ENCODE measurements at places on chromosomes 3 and 15.

- no peak for DNase-seq
These were observed 101.8 kb downstream of the PCCB start for GRCh38 chr3:136351905-136352304.

DNA sequence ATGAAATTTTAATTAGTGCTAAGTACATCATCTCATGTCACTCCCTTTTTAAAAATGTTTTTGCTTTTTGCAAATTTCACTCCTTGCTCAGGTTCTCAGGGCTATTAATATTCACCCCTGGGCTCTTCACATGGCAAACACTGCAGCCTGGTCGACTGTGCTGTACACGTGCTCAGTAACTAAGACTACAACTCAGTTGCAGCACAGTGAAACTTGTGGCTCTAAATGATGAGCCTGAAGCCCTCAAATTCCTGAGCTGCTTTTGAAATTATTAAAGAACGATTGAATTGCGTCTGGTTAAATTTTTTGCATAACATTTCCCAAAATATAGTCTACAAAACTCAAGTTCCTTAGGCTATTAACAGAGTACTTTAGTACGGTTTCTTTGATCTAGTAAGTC, 159.3 kb upstream of the C2CD4B start:
- no peak for DNase-seq

DNA sequence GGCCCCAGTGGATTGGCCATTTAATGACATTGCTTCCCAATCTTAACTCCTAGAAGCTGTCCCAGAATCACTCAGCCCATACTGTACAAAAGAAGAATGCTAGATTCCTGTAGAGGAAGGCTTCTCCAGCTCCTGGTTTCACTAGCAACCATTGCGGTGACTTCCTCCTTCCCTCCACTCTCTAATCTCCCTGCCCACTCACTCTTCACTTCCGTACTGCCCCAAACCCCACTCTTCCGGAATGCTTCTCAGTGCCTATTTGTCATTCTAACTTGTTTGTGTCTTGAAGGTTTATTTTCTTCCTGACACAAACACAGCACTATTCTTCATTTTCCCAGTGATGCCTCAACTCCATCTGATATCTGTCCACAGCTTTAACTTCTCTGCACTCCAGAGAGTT, 97.1 kb upstream of the SPATA16 start:
- no peak for DNase-seq

DNA sequence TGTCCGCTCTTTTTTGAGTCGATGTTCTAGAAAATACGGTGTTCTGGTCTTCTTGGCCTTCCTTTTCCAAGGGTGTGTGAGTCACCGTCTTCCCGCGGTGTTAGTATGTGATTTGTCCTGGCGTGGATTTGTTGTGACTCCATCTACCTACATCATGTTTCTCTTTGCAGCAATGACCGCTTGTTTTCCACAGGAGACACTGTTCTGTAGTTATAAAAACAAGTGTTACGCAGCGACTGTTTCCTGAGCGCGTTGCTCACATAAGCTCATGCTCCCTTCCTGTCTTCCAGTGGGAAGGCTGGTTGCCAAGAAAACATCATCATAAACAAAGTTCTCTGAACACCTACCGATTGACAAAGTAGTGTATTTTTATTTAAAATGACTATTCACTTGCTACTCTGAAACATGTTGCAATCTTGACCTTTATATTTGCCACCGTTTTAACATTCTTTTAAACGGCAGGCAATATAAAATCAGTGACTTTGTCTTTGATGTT, 19.0 kb downstream of the USP13 start:
- no peak for DNase-seq
